AG08396 (cell line): ENCODE measurements at places on chromosomes 13 and 19.

DNA sequence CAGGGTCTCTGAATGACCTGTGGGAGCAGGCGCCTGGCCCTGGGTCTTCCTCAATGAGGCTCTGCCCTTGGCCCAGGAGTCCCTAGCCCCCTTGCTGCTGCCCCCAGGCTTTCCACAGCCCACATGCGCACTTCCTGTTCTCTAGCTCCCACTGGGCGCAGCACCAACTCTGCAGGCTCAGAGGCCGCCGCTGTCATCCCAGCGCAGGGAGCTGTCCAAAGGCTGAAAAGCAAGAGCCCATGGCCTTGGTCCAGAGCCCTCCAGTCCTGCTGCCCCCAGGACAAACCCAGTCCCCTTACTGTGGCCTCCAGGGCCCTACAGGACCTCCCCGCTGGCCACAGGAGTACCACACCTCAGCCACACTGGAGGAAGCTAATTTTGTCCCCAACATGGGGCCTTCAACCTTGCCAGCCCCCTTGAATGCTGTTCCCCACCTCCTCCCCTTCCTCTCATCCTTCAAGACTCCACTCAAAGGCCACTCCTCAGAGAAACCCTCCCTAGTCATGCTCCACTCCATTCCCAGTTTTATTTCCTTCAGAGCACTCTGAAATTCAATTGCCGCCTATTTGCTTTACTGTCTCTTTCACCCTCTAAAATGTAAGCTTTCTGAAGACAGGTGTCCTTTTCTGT is 8.0 kb upstream of the POU2F2 start:
- DNase-seq: peak; percentile 85

DNA sequence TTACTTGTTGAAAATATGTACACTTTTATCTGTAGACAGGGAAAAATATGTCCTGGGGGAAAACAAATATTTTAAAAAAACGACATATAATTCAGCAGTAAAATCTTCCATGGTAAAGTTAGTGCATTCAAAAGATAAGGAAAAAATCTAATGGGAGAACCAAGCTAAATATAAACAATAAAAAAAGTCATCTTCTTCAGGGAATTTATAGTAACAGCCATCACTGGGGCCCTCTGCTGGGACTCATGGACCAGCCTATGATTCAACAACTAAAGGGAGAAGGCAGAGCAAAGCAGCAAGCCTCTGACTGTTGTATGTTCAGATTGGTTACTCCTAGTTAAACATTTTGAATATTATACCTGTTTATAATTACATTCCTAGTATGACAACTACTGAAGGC is 93.0 kb downstream of the ITGBL1 start:
- no peak for DNase-seq

- peak; percentile 22 for DNase-seq
These were observed 126.0 kb downstream of the PCCA start for GRCh38 chr13:100214886-100215285.

- DNase-seq: no peak
These were observed 1.2 kb downstream of the EPS15L1 start for GRCh38 chr19:16470541-16470910.

DNA sequence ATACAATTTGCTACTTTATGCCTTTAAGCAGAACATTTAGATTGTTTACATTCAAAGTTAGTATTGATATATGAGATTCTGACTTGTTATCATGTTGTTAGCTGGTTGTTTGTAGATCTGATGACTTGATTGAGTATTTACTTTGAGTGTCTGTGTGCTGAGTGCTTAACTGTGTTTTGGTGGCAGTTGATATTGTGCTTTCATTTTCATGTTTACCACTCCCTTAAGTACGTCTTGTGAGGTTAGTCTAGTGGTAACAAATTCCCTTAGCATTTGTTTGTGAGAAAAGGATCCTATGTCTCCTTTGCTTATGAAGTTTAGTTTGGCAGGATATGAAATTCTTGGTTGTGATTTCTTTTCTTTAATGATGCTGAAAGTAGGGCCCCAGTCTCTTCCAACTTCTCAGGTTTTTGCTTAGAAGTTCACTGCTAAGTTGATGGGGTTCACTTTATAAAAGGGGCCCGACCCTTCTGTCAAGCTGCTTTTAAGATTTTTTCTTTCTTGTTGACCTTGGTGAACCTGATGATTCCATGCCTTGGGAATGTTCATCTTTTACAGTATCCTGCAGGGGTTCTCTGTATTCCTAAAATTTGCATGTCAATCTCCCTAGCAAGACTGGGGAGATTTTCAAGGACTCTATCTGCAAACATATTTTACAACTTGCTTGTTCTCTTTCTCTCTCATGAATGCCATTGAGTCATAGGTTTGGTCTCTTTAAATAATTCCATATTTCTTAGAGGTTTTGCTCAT is 1095.4 kb upstream of the PCDH20 start:
- DNase-seq: no peak

DNA sequence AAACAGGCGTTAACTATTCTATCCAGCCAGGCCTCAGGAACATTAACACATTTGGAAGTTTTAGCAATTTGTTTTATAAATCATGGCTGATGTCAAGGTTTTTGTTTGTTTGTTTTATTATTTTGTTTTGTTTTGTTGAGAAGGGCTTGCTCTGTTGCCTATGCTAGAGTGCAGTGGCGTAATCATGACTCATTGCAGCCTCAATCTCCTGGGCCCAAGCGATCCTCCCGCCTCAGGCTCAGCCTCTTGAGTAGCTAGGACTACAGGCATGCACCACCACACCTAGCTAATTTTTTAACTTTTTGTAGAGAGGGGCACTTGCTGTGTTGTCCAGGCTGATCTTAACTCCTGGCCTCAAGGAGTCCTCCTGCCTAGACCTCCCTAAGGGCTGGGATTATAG is 28.3 kb downstream of the NUP58 start:
- DNase-seq: no peak

- DNase-seq: peak; percentile 82
These were observed 15.9 kb upstream of the NOP53 start for GRCh38 chr19:47729468-47729798.

GRCh38 chr13:27678306-27679040 is 56.8 kb downstream of the POLR1D start:
- DNase-seq: no peak

- DNase-seq: no peak
These were observed 264.8 kb upstream of the SPRY2 start for GRCh38 chr13:80605716-80606115.
